ENCODE measurements at places on chromosomes 2 and 18. TPM values are rescaled to one million over a fixed set of nuclear protein-coding genes. Genes with fewer than 3 reads are reported as not detected.

RAB17 gene
- total RNA-seq, result 18.4 TPM

MALL gene
- 82.7 TPM for total RNA-seq

DNA sequence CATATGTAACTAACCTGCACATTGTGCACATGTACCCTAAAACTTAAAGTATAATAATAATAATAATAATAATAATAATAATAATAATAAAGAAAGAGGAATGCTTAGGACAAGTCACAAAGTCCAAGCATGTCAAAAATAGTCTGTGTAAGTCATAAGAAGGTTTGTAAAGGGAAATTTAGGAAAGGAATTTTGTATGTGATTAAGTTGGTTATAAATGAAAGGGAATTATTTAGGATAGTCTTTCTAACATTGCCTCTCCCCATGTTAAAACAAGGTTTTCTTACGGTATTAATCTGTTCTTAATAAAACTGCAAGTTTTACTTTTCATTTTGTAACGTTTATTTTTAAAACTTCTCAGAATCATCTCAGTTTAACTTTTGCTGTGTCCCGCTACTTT lies 62.8 kb downstream of the SESTD1 start:
- H3K27ac ChIP-seq, result no peak overlapping the region
- no peaks in the 10 kb centered on the region for H3K36me3 ChIP-seq
- no peak overlapping the region for H3K4me3 ChIP-seq
- H3K27me3 ChIP-seq, result no peaks in the 10 kb centered on the region

ACKR3 gene
- 44.6 TPM for total RNA-seq

ATP6V1C2 gene
- total RNA-seq, result 0.93 TPM

DNA sequence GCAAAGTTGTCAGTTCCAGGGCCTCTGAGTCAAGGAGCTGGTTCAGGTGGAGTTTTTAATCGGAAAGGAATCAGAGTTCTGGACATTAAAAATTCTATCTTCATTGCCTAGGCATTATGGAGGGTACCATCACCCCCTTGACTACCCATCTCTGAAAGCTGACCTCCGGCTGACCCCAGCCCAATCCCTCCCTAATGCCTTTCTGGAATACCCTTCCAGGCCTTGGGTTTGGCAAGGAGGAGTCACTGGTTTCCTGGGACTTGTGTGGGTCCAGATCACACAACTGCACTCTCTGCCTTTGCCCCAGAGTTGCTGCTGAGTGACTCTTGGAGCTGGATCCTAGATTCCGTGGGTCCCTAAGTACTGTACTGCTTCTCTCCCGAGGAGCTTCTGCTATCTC lies 1.0 kb upstream of the OSR1 start:
- peaks cover 94% of the 10 kb centered on the region for H3K27me3 ChIP-seq
- H3K36me3 ChIP-seq, result peaks cover 18% of the 10 kb centered on the region
- H3K4me1 ChIP-seq, result peaks cover 40% of the 10 kb centered on the region
- DNase-seq, result no peak
- no peak overlapping the region for H3K27ac ChIP-seq

RIT2 gene
- total RNA-seq, result not detected

- H3K27ac ChIP-seq, result peak overlapping the region; percentile 39
- no peak overlapping the region for H3K4me3 ChIP-seq
- peaks cover 64% of the 10 kb centered on the region for H3K4me1 ChIP-seq
- peaks cover 4% of the 10 kb centered on the region for H3K36me3 ChIP-seq
- no peak for DNase-seq
Measured at GRCh38 chr2:126662621-126663020, 6.7 kb downstream of the GYPC start.

- no peak for DNase-seq
- no peak overlapping the region for H3K4me3 ChIP-seq
- no peaks in the 10 kb centered on the region for H3K36me3 ChIP-seq
- no peak overlapping the region for H3K27ac ChIP-seq
- no peaks in the 10 kb centered on the region for H3K27me3 ChIP-seq
- peaks cover 30% of the 10 kb centered on the region for H3K4me1 ChIP-seq
Measured at GRCh38 chr2:12300019-12300602, 416.6 kb upstream of the TRIB2 start.

NR4A2 gene
- total RNA-seq, result 11.0 TPM

CABYR gene
- 7.8 TPM for total RNA-seq

GRCh38 chr2:95346231-95346737 lies 49.1 kb downstream of the KCNIP3 start:
- H3K27ac ChIP-seq, result no peak overlapping the region
- peaks cover 2% of the 10 kb centered on the region for H3K4me1 ChIP-seq
- H3K27me3 ChIP-seq, result peaks cover 66% of the 10 kb centered on the region
- no peak overlapping the region for H3K4me3 ChIP-seq
- no peaks in the 10 kb centered on the region for H3K36me3 ChIP-seq

SPC25 gene
- total RNA-seq, result 25.2 TPM

IL1F10 gene
- not detected for total RNA-seq

DNA sequence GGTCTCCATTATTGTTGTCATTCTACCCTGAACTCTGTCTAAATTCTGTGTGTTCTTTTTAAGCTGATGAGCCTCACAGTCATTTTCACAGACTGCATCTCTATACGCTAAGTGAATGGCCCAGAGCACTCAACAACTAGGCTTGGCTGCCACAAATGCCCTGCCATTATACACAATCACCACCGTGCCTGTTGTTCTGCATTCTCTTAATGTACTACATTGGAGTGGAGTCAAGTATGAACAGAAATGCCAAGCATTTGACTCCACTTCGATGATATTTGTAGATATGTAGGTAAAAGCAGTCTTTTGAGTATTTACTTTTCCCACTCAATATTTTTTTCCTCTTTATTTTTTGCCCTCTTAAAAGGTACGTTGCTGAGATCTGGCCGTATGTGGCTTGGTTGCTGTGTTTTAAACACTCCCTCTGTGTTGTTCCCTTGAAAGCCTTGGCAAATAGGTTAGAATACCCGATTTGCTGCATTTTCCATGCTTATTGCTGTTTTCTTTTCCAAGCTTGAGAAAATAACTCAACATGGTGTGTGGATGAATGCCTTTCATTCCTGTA lies 36.2 kb upstream of the TMEFF2 start:
- H3K4me3 ChIP-seq, result no peak overlapping the region
- no peaks in the 10 kb centered on the region for H3K4me1 ChIP-seq
- H3K27me3 ChIP-seq, result peaks cover 4% of the 10 kb centered on the region
- no peak for DNase-seq

DRC1 gene
- total RNA-seq, result 0.33 TPM

DNA sequence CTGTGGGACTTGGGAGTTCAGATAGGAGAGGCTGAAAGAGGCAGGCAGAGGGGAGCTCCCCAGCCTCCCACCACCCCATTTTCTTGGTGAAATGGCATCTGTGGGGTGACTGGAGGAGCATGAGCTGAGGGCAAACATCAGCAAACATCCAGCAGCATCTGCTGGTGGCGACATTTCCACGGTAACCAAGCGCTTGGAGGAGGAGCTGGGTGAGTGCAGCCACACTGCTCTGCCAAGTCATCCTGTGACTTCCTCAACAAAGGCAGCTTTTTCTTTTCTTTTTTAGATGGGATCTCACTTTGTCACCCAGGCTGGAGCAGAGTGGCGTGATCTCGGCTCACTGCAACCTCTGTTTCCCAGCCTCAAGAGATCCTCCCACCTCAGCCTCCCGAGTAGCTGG lies 5.6 kb downstream of the TXNL4A start:
- H3K27me3 ChIP-seq, result no peaks in the 10 kb centered on the region
- H3K4me1 ChIP-seq, result peaks cover 43% of the 10 kb centered on the region
- peak overlapping the region; percentile 39 for H3K4me3 ChIP-seq
- no peak overlapping the region for H3K27ac ChIP-seq
- no peak for DNase-seq

DNA sequence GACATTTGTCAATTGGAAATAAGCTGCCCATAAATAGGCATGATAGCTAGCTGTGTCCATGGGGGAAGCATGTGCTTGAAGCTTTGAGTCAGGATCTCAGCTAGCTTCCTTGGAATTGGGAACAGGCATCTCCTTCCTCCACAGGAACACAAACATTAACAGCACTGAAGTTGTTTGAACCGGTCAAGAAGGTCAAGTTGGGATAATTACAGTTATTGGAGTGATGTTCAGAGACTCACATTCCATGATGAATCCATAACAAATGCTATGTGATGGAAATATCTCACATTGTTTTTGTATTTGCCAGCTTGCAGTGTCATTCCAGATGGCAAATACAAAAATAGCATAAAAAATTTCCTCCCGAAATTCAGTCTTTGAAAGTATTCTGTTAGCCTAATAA lies 347.6 kb upstream of the SMIM21 start:
- H3K4me3 ChIP-seq, result no peak overlapping the region
- no peaks in the 10 kb centered on the region for H3K4me1 ChIP-seq
- H3K36me3 ChIP-seq, result no peaks in the 10 kb centered on the region
- DNase-seq, result no peak
- peaks cover 16% of the 10 kb centered on the region for H3K27me3 ChIP-seq
- no peak overlapping the region for H3K27ac ChIP-seq

GPR45 gene
- not detected for total RNA-seq

TPO gene
- total RNA-seq, result 0.31 TPM

Data from type B pancreatic cell (in vitro differentiated cells).